ENCODE measurements at places on chromosomes 3 and 15.

DNA sequence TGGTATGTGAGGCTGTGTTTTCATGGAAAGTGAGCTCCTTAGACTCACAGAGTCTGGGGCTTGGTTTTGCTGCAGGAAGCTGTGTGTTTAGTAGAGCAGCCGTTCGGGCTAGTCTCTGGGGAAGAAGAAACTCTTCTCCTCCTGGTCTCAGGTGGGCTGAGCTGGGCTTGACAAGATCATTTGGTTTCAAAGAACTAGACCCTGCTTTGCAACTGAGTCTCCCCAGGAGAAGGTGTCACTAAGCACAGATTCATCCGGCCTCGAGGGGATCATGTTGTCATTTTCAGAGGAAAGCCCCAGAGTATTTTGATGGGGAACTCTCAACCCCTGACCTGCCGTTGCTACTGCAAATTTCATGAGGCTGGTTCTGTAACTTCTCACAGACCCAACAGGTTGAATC is 188.5 kb downstream of the FAM43A start:
- peaks cover 16% of the 10 kb centered on the region for H3K4me1 ChIP-seq
- no peak overlapping the region for H3K4me3 ChIP-seq
- H3K27ac ChIP-seq: no peak overlapping the region
- DNase-seq: no peak
- no peaks in the 10 kb centered on the region for H3K27me3 ChIP-seq
- H3K36me3 ChIP-seq: no peaks in the 10 kb centered on the region

- H3K36me3 ChIP-seq: no peaks in the 10 kb centered on the region
- H3K27me3 ChIP-seq: no peaks in the 10 kb centered on the region
- no peak overlapping the region for H3K27ac ChIP-seq
Measured at GRCh38 chr3:155979746-155980145, 109.3 kb downstream of the GMPS start.

DNA sequence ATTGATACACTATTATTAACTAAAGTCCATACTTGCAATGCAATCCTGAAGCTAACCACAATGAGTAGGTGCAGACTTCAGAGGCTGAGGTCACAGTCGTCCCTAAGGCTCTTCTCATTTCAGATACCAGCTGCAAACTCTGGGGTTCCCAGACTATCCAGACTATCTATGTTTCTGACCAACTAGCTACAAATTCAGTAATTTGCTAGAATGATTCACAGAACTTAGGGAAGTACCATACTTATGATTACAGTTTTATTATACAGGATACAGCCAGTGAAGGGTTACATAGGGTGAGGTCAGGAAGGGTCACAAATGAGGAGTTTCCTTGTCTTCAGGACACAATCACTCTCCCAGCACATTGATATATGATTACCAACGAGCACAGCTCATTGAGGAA is 36.5 kb downstream of the PPM1L start:
- H3K27me3 ChIP-seq: no peaks in the 10 kb centered on the region
- H3K36me3 ChIP-seq: no peaks in the 10 kb centered on the region
- no peak for DNase-seq
- no peak overlapping the region for H3K27ac ChIP-seq

DNA sequence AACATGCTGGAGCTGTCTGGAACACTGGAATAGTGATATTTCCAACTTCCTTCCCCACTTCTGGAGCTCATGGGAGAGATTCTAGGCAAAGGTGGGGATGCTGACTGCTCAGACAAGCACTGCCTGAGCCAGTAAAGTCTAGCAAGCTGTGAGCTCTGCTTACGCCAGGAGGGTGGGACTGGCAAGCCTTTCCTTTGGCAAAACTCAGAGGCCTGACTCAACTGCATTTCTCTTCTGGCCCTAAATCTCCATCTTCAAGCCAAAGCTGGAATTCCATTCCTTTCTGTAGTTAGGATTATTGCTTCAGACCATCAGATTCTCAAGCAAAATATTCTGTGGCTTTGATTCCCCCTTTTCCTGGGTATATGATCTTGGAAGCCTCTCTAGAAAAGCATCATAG is 20.3 kb upstream of the EPB42 start:
- H3K27ac ChIP-seq: peak overlapping the region; percentile 61
- no peak for DNase-seq
- H3K4me1 ChIP-seq: no peaks in the 10 kb centered on the region
- H3K4me3 ChIP-seq: no peak overlapping the region
- no peaks in the 10 kb centered on the region for H3K27me3 ChIP-seq

DNA sequence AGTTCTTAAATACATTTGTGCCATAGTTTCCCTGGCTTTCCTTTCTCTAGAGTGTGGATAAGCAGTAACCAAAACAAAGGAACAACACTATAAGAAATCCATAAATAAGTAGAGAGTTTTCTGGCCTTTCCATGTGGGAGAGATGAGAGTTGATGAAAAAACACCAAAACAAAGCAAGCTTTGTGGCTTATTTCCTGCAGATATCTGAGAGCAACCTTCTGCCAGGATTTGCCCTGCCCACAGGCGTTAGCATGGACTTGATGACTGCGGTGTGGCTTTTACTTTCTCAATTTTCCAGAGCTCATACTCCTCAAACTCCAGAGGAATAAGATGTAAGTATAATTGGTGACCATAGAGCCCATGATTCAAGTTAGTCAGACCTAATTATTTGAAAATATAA is 194.9 kb downstream of the RAP2B start:
- H3K4me3 ChIP-seq: no peak overlapping the region
- no peak overlapping the region for H3K27ac ChIP-seq
- H3K36me3 ChIP-seq: no peaks in the 10 kb centered on the region
- no peak for DNase-seq
- no peaks in the 10 kb centered on the region for H3K27me3 ChIP-seq

GRCh38 chr15:94875550-94875949 is 644.2 kb downstream of the MCTP2 start:
- H3K4me3 ChIP-seq: no peak overlapping the region
- no peaks in the 10 kb centered on the region for H3K4me1 ChIP-seq
- no peak overlapping the region for H3K27ac ChIP-seq
- H3K27me3 ChIP-seq: no peaks in the 10 kb centered on the region
- no peaks in the 10 kb centered on the region for H3K36me3 ChIP-seq

DNA sequence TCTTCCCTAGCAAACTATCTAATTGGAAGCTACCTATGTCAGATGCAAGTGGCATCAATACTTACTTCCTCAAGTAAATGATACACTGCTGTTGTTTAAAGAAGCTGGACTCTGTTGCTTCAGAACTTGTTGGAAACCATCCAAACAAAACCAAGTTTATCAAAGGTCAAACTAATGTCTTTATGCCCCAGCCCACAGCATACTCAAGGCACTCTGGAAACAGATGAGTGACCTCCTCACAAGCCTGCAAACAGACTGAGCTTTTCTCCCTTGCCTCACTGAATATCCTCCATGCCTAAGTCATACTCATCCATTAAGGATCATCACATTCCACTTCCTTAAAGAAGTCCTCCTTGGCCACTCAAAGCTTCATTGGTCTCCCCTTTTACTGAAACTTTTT is 107.4 kb upstream of the ACP3 start:
- DNase-seq: no peak
- no peaks in the 10 kb centered on the region for H3K27me3 ChIP-seq
- H3K4me1 ChIP-seq: no peaks in the 10 kb centered on the region
- H3K36me3 ChIP-seq: no peaks in the 10 kb centered on the region

GRCh38 chr3:9248522-9249271 is 749 bp downstream of the SRGAP3 start:
- H3K27me3 ChIP-seq: no peaks in the 10 kb centered on the region
- H3K4me3 ChIP-seq: peak overlapping the region; percentile 56
- H3K27ac ChIP-seq: no peak overlapping the region
- no peaks in the 10 kb centered on the region for H3K36me3 ChIP-seq

DNA sequence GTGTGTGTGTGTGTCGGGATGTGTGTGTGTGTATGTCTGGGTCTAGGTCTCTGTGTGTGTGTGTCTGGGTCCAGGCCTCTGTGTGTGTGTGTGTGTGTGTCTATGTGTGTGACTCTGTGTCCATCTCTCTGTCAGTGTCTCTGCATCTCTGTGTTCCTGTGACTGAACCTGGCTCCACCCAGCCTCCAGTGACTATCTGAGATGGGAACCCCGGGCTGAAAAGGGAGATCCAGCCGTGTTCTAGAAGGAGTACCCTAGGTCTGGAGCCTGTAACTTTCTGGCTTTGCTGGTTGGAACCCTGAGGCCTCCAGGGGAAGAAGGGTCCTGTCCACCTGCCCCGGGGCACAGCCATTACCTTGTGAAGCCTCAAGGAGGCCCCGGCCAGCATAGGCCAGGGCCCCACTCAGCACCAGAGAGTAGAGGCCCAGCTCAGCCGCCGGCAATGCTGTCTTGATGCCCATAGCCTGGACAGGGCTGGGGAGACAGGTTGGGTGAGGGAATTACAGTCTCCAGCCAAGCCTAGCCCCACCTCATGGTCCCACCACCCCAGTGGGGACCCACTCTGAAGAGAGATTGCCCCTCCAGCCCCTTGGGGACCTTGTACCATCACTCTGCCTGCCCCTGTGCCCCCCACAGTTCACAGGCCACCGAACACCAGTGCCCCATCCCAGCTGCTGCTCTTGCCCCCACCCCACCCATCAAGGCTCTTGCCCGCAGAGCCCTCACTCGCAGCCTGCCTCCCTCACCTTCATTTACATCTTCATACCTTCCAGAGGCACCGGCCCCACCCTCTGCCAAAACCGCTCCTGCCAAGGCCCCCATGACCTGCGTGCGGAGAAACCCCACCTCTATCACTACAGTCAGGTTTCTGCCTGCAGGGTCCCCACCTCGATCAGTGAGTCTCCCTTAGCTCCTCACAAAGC is 2.0 kb downstream of the HHATL start:
- H3K27ac ChIP-seq: no peak overlapping the region
- DNase-seq: peak; percentile 53
- no peak overlapping the region for H3K4me3 ChIP-seq
- no peaks in the 10 kb centered on the region for H3K4me1 ChIP-seq

DNA sequence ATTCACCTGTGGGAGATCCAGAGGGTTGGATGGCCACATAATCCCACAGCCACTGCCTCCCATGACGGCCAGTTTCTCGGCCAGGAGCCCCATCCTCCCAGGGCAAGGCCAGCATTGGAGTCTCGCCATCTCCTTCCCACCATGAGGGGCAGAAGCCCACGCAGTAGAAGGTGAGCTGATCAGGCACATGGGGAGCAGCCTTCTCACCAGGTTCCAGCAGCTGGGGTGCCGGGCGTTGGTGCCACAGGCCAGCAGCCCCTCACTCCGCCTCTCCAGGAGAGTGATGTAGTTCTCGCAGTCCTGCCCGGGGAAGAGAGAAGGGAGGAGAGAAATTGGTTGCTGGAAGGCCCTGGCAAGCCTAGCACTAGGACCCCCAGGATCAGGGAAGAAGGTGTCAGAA is 16.1 kb downstream of the SEMA7A start:
- H3K36me3 ChIP-seq: no peaks in the 10 kb centered on the region
- no peaks in the 10 kb centered on the region for H3K27me3 ChIP-seq
- no peak overlapping the region for H3K4me3 ChIP-seq
- DNase-seq: no peak
- H3K27ac ChIP-seq: no peak overlapping the region
- no peaks in the 10 kb centered on the region for H3K4me1 ChIP-seq

- no peak for DNase-seq
- H3K27ac ChIP-seq: no peak overlapping the region
- H3K4me3 ChIP-seq: no peak overlapping the region
- H3K36me3 ChIP-seq: no peaks in the 10 kb centered on the region
Measured at GRCh38 chr3:33668618-33669017, 49.4 kb downstream of the CLASP2 start.

DNA sequence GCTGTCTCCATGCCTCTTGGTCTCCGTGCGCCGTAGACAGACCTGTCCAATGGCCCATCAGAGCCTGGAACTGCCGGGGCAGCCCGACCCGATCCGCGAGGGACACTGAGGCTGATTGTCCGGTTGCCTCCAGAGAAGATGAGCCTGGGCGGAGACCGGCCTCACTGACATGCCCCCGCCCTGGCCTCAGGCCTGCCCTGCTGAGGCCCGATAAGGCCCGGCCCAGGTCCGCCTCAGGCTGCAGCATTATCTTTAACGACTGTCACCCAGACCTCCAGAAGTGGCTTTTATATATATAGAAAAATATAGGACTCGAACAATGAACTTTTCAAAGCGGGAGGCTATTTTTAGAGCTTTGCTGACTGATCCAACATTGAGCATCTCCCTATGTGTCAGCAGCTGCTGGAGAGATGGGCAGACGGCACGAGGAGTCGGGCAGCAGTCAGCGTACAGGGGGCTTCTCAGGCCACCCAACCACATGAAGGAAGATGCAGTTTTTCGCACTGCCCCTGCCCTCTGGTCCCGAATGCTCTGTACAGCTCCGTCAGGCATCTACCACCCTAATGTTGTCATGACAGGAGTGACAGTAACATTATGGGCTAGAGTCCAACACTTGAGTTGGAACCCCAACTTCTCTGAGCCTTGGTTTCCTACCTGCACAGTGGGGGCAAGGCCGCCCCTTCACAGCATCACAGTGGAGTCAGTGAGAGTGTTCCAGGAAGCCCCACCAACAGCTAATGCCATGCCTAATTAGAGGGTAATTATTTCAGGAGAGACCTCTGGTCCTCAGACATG is 112.0 kb upstream of the RPL32 start:
- H3K27me3 ChIP-seq: no peaks in the 10 kb centered on the region
- H3K4me3 ChIP-seq: no peak overlapping the region
- DNase-seq: no peak

DNA sequence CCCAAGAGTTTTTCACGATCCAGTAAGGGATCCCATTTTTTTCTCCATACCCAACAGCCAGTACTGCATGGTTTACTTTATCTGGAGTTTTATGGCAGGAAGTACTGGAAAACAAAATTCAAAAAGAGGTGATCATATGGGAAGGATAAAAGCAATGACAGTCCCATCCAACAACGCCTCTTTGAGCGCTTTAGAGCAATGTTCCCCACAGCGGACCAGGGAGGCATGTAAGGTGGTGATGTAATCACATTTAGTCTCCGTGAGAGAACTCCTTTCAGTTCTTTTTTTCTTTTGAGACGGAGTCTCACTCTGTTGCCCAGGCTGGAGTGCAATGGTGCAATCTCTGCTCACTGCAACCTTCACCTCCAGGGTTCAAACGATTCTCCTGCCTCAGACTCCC is 21.8 kb downstream of the CTSH start:
- peaks cover 63% of the 10 kb centered on the region for H3K36me3 ChIP-seq
- H3K4me1 ChIP-seq: no peaks in the 10 kb centered on the region
- no peak overlapping the region for H3K4me3 ChIP-seq
- DNase-seq: no peak
- no peak overlapping the region for H3K27ac ChIP-seq

DNA sequence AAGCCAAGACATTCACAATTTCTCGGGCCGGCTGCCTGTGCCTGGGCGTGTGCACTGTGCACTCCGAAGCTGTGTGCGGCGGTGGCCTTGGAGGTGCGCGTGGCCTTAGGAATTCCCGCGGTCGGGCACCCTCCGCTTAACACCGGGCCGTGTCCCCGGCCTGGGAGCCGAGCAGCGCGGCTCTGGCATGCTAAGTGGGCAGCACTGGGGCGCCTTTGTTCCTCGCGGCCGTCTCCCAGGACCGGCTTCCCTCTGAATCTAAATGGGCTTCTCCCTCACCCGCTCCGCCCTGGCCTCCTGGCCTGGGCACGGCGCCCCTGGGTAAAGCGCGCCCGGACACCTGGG is 498 bp upstream of the ARNT2 start:
- H3K27me3 ChIP-seq: no peaks in the 10 kb centered on the region
- H3K4me3 ChIP-seq: peak overlapping the region; percentile 70
- H3K27ac ChIP-seq: peak overlapping the region; percentile 25

All from ascending aorta (tissue), 2 donors.